Activated CD8-positive, alpha-beta memory T cell treated with anti-CD3 and anti-CD28 coated beads for 1 hour (primary cell): ENCODE measurements at places on chromosomes 13 and 19.

GRCh38 chr13:78241278-78241919, 322.8 kb upstream of the EDNRB start:
- no peak for DNase-seq

GRCh38 chr19:47723581-47723940, 10.3 kb downstream of the EHD2 start:
- DNase-seq = no peak

DNA sequence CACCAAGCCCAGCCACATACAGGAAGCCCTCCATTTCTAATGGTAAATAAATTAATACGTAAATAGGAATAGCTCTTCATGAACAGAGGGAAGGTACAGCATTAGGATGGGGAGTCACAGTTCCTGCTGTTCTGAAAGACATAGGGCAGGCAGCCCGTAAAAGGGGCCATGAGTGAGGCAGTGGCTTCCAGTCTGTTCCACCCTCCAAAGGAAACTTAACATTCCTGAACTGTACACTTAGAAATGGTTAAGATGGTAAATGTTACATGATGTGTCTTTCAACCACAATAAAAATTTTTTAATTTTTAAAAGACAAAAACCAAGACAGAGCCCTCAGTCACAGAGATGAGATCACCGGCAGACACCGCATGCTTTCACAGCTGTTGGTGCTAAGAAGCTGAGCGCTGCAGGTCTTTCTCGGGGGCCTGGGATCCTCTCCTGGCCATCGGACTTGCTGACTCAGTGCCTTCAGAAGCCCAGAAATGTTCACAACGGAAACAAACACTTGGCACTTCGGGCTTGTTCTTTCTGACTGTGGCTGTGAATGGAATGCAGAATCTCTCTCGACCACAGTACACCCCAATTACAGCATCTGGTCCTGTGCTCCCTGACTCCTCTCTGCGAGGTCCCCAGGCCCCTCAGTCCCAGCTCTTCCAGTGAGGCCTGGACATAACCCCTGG, 36.4 kb downstream of the EPS15L1 start:
- no peak for DNase-seq

DNA sequence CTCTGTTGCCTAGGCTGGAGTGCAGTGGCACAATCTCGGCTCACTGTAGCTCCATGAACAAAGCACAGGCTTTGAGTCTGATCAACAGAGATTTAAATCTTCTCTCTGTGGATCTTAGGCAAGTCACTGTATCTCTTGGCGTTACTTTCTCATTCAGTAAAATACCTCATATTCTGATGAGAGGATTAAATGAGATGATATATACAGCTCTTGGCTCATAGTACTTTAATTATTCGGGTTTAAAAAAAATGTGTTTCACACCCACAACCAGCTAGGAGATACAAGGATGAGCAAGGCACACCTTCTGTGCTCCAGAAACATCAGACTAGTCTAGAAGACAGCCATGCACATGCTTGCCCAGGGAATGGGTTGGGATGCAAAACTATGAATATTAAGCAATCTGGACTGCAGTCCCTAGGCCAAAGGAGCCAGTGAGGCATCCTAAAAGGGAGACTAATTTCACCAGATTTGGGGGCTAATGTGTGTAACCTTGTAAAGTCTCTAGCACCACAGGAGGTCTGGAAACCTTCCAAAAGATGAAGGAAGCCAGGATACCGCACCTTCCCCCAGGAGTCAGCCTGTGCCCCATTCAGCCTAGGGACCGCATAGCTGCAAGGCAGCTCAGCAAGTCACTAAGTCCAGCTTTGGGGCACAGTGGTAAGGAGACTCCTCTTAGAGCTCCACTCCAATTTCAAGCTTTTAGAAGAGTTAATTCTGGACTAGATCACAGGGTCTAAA, 2.5 kb downstream of the VPS36 start:
- no peak for DNase-seq

- no peak for DNase-seq
Measured at GRCh38 chr13:111139873-111140561, 24.9 kb downstream of the ARHGEF7 start.

GRCh38 chr13:25109341-25109740, 13.4 kb downstream of the PABPC3 start:
- DNase-seq = no peak

DNA sequence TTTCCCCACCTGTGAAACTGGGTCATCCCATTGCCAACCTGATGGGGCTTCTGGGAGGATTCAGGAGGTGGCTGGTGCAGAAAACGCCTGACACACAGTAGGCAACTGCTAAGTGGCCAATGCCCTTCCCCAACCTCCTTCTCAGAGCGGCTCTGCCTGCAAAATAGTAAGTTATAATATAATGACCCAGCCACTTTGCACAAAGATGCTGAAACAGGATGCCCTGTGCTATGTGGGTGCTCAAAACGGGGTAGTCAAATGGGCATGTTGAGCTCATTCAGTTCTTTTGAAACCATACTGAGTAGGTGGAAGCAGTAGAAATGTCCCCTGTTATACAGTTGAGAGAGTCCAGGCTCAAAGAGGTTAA, 507 bp downstream of the MARCHF2 start:
- DNase-seq = no peak

- no peak for DNase-seq
Measured at GRCh38 chr13:46015366-46015765, 37.2 kb downstream of the ZC3H13 start.

- no peak for DNase-seq
Measured at GRCh38 chr19:27679399-27679798, 1533.6 kb downstream of the UQCRFS1 start.

GRCh38 chr19:49515767-49516166, 3.3 kb downstream of the FCGRT start:
- DNase-seq = no peak

GRCh38 chr19:53907193-53907581, 1.9 kb upstream of the CACNG7 start:
- no peak for DNase-seq

DNA sequence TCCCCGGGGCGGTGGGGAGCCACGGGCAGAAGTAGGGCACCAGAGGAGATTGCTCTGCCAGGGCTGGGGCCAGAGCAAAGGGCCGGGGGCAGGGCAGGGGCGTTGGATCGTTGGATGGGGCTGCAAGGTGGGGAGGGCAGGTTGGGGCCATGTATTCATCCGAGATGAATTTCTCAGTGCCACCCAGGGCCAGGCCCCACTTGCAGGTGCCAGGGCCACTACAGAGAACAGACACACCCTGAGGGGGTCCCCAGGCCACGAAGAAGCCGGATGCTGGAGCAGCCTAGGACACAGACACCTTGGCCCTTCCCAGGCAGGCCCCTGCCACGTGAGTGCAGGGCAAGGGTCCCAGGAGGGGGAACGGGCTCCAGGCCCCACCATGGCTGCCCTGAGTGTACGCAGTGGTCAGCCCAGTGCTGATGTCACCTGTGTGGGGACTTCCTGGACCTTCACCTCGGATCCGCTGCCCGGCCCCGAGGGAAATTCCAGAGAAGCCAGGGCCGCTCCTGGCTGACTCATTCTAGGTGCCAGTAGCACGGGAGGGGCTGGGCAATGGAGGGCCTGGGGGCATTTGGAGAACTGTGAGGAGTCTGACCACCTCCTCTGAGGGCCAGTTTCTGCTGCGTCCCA, 9.6 kb upstream of the SBNO2 start:
- DNase-seq = no peak

GRCh38 chr13:112859128-112859816, 109.7 kb upstream of the MCF2L start:
- no peak for DNase-seq

DNA sequence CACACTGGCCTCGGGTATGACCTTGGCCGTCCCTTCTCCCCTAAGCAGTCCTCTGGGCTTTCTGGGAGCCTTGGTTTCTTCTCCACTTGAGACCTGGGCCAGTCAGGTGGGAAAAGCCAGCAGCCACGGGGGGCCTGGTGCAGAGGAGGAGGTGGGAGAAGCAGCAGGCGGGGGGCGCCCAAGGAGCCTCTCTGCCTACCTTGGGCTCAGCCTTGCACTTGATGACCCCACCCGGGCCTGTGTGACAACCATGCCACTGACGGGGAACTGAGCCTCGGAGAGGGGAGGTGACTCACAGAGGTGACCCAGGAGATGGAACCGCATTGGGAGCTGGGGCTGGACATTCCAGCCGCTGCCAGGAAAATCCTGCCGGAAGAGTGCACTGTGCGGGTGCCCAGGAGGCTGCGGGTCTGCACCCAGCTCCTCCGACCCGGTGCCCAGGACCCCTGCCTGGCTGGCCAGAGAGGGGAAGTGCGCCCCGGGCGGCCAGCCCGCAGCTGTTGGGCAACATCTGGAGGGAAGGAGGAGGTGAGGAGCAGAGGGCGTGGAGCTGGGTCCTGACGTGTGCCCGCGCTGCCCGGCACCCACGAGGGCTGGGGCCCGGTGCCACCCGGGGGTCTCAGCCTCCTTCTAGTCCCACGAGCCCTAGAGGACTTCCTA, 23.4 kb upstream of the SLC7A10 start:
- no peak for DNase-seq

DNA sequence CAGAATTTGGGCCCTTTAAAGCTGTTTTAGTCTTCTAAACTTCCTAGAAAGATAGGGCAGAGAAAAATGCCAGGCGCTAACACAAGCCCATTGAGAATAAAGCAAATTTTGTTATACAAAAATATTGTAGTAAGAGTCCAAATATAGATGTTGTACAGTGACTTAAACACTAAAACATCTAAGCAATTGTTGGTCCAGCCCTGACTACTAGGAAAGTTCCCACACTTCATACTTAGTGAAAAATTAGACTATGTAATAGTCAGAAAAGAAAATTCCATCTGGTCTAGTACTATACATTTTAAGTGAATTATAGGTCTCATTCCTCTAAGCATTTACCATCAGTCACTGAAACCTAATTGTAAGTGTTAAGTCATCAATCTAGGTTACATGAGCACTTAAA, 1518.3 kb upstream of the SLC10A2 start:
- no peak for DNase-seq

- DNase-seq = no peak
Measured at GRCh38 chr13:100549316-100549715, 39.3 kb downstream of the GGACT start.

- no peak for DNase-seq
Measured at GRCh38 chr13:19587635-19588300, 26.4 kb upstream of the TPTE2 start.

- no peak for DNase-seq
Measured at GRCh38 chr13:98328511-98328910, 151.4 kb upstream of the RNF113B start.

DNA sequence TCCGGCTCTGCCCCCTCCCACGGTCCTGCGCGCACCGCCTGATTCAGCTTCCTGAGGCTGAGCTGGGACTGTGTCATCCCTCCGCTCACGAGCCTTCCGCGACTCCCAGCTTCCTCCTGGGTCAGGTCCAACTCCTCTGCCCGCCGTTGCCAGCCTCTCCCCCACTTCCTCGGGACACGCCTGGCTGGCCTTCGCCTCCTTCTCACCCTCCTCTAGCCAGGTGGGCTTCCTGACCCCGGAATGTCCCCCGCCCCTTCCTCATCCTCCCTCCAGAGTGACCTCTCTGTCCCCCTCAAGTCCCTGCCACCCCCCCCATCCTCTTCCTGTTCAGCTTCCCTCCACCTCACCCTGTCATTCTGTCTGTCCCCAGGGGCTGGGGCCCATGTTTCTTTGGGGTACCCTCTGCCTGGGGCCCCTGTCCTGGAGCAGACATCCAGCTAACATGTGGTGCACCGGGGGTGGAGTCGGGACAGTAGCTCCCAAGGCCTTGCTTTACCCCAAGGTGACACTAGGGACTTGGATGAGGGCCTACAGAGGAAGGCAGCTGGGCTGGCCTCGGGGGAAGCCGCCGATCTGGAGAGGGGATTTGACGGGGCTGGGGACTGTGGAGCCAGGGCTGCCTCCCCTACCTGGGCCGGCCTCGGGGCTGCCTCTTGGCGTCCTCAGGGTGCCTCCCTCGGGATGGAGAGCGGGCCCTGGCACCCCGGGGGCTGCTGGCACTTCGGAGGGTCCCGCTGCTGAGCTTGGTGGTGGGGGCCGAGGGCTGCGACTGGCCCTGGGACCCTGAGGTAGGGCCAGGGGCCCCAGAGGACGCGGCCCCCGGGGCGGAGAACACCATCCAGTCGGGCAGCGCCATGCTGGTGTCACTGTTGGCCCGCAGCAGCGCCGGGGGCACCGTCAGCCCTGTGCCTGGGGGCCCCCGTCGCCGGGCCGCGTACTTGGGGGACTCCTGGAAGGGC, 16.5 kb downstream of the SHANK1 start:
- DNase-seq = no peak

GRCh38 chr19:48121909-48122371, 11.3 kb upstream of the PLA2G4C start:
- DNase-seq = no peak

GRCh38 chr13:33629605-33630360, 188.2 kb upstream of the RFC3 start:
- DNase-seq = no peak

- DNase-seq = no peak
Measured at GRCh38 chr13:65582160-65582559, 1648.0 kb downstream of the PCDH9 start.

DNA sequence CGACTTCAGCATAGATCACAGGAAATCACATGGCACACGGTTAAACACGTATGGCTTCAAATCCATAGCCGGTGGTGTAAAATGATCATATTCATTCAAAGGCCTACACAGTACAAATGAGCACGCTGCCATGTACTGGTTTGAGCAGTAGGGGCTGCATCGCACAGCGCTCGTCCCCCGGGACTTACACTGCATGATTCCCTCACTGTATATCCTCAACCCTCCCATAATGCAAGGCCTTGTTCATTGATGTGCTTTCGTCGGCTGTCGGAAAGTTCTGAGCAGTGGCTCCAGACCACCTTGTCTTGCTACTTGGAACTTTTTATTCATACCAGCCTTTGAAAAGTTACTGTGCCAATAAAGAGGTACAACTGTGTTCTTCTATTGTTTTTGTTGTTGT, 578.2 kb downstream of the MYO16 start:
- DNase-seq = no peak

GRCh38 chr13:97223711-97224541, 1.8 kb downstream of the MBNL2 start:
- no peak for DNase-seq

- DNase-seq = no peak
Measured at GRCh38 chr13:80040981-80041317, 300.0 kb downstream of the SPRY2 start.

DNA sequence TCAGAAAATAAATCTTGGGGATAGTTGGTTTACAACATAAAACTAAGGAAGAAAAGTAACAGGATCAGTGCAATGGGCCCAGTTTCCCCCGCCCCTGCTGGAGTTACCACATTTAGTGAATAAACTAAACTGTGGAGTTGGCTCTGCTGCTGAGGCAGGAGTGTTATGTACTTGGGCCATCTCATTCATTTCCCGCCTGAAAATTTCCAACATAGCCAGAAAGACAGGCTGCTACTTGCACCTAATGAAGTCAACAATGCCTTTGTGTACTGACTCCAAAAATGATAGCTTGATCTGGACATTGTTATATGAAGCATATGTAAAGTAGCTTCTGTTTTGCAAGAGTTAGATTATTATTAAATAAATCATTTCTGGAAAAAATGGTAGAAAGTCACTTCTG, 7.9 kb upstream of the RNASEH2B start:
- no peak for DNase-seq

DNA sequence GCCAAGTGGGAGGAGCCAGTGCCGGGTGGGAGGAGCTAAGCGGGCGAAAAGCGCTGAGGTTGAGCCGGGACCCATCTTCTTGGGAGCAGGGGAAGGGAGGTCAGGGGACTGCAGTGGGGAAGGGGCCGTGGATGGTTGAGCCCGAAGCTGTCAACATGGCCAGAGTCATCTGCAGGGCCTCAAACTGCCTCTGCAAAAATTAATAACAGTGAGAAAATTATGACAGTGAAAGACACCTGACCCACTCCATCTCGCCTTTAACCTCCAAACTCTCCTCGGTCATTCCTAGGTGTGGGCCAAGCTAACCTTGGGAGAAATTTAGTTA, 30.1 kb downstream of the ZNF557 start:
- no peak for DNase-seq

- DNase-seq = no peak
Measured at GRCh38 chr19:41911889-41912731, 16.1 kb downstream of the ERFL start.
